ENCODE measurements at places on chromosomes 12 and 14. TPM values are rescaled to one million over a fixed set of nuclear protein-coding genes. Genes with fewer than 3 reads are reported as not detected.
A peak's percentile ranks its signal among the peaks of the same experiment; 100 is the strongest.

Gene KCNC2
- not detected for total RNA-seq

Gene GARIN6
- not detected for total RNA-seq

Gene CD4
- not detected for total RNA-seq

GRCh38 chr12:117564881-117565280 lies 203.5 kb upstream of the NOS1 start:
- no peak for DNase-seq

DNA sequence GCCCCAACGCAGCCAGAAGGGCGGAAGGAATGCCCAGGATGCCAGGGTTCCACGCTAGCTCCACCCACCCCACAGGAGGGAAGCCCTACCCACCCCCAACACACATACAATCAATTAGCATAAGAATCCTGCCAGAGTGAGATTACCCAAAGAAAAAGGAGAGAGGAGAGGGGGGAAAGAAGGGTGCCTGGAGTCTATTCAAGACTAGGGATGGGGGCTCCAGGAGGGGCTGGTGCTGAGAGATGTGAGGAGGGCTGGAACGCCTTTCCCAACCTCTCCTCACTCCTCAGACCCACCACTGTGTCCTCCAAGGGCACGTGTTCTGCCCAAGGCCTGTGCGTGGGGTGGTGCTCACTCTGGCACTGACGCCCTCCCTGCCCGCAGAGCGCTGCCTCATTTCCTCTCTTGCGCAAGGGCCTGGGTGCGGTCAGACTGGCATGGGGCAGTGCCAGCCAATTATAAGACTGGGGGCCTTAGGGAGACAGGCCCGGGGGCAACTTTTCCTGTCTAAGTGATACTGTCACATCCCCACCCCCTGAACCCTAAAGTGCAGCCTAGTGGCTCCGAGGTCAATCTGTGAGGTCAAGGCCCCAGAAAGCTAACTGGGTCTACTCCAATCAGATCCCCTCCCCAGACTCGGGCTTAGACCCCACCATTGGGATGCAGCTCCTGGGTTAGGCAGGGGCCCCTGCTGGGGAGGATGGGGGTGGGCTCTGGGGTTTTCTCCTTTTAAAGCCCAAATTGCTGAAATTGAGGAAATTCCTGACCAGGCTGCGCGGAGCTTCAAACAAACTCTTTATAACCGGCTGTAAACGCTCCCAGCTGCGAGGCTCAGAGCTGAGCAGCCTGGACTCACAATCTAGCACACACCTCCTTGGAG lies 10.2 kb upstream of the ITGB7 start:
- peak; percentile 40 for DNase-seq

DNA sequence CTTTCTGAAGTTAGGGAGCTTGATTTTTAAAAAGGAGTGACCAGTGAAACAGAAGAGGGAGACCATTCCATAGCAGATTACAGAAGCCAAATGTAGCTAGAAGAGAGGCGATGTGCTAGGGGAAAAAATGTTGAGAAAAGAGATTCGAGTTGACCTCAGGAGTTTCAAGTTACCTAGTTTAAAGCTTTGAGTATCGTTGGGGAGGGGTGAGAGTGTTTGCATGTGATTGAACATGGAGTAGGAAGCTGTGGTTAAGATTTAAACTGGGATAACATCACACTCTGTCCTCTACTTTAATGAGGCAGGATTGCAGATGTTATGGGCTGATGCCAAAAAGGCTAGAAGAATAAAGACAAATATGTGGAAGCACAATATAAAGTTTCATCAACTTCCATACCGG lies 3.7 kb downstream of the LETMD1 start:
- no peak for DNase-seq

Gene C3AR1
- 1.8 TPM for total RNA-seq

DNA sequence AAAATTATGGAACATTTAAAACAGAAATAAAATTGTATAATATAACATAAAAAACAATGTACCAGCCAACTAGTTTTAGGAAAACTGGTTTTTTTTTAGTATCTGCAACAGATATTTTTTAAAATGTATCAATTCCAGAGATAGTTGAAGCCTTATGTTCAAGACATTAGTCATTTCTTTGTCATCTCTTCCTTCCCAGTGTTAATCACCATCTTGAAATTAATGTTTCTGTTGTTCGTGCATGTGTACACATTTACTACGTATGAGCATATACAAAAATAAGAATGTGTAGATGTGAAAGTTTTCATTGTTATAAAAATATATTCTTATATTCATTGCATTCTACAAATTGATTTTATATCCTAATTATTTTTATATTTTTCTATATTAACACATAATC lies 1062.1 kb downstream of the SLC6A15 start:
- DNase-seq = no peak

- DNase-seq = no peak
Measured at GRCh38 chr12:93520454-93520853, 52.0 kb upstream of the SOCS2 start.

Gene GLIPR1L1
- total RNA-seq = not detected

DNA sequence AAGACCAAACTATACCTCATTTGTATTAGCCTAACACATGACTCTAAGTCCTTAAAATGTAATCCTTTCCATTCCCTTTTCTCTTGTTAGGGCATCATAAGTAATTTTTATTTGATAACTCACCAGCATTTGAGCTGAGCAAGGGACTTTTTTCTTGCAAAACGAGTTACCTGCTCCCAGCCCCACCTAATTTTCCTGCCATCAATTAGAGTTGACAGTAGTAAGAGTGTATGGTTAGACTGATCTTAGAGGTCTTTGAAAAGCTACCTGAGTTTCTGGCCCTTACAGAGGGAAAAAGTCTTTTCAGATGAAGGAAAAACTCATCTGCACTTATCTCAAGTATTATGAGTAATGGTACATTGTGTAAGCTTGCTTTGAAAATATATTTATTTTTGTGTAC lies 33.7 kb upstream of the AMN start:
- DNase-seq = no peak

DNA sequence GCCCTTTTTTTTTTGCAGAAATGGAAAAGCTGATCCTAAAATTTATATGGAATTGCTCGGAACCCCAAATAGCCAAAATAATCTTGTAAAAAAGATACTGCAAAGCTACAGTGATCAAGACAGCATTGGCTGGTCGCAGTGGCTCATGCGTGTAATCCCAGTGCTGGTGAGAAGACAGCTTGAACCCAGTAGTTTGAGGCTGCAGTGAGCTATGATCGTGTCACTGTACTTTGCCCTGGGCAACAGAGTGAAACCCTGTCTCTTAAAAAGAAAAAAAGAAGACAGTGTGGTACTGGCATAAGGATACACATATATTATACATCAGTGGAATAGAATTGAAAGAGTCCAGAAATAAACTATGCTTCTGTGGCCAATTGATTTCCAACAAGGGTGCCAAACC lies 5.4 kb downstream of the ITGB7 start:
- DNase-seq = no peak

- DNase-seq = no peak
Measured at GRCh38 chr14:68105816-68106215, 286.2 kb downstream of the RAD51B start.

GRCh38 chr12:66688846-66689439 lies 10.1 kb upstream of the GRIP1 start:
- DNase-seq = peak; percentile 58

- no peak for DNase-seq
Measured at GRCh38 chr14:77157740-77158139, 16.1 kb upstream of the ZDHHC22 start.

Gene APOLD1
- total RNA-seq = 2.7 TPM

DNA sequence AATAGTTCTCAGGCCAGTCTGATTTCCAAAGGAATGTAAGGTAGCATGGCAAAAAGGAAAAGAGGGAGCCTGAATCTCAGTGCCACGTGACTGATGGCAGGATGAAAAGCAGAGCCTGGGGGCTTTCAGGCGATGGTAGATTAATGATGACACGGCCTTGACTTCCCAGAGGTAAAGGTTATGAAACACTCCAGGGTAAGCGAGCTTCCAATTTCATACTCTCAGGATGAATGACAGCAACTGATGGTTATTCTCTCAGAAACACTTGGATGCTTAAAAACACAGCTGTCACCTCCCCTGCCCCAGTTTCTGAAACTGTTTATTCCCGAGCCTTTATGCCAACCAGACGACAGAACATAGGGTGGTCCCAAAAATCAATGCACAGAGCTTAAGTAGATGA lies 28.8 kb downstream of the GDF11 start:
- DNase-seq = no peak

GRCh38 chr14:67395876-67396189 lies 16.1 kb downstream of the PLEK2 start:
- DNase-seq = no peak

Gene MGAT2
- 63.2 TPM for total RNA-seq

- no peak for DNase-seq
Measured at GRCh38 chr14:100155049-100155621, 4.3 kb downstream of the DEGS2 start.

GRCh38 chr12:5456906-5457305 lies 25.0 kb downstream of the NTF3 start:
- DNase-seq = peak; percentile 45

Gene HELB
- 0.76 TPM for total RNA-seq

- no peak for DNase-seq
Measured at GRCh38 chr12:41507286-41507685, 319.2 kb downstream of the PDZRN4 start.

Gene ASCL1
- total RNA-seq = not detected

GRCh38 chr14:100765296-100765695 lies 38.6 kb downstream of the DLK1 start:
- no peak for DNase-seq

Gene FOXN4
- not detected for total RNA-seq

DNA sequence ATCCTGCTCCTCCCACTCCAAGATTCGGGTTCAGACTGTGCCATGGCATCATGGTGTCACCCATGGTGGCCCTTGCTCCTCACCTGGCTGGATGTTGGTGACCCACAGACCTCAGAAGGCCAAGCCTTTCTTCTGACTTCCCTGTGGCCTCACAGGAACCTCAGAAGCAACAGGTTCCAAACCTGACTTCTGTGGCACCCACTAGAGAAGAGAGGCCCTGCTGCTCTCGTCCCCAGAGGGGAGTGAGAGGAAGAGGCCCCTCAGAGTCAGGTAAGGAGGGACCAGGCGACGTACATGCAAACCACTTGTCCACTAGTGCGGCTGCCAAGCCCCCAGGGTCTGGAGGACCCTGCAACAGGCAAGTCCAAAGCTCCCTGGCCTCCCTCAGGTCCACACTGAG lies 10.4 kb downstream of the CLBA1 start:
- DNase-seq = no peak
